Stimulated activated CD4-positive, alpha-beta T cell treated with anti-CD3 and anti-CD28 coated beads, Interleukin-15, amount 100 ng/mL, for 1 hour (primary cell): ENCODE measurements at places on chromosomes 1 and 21.

GRCh38 chr1:93817819-93818569, 61.0 kb downstream of the DNTTIP2 start:
- DNase-seq, result no peak

DNA sequence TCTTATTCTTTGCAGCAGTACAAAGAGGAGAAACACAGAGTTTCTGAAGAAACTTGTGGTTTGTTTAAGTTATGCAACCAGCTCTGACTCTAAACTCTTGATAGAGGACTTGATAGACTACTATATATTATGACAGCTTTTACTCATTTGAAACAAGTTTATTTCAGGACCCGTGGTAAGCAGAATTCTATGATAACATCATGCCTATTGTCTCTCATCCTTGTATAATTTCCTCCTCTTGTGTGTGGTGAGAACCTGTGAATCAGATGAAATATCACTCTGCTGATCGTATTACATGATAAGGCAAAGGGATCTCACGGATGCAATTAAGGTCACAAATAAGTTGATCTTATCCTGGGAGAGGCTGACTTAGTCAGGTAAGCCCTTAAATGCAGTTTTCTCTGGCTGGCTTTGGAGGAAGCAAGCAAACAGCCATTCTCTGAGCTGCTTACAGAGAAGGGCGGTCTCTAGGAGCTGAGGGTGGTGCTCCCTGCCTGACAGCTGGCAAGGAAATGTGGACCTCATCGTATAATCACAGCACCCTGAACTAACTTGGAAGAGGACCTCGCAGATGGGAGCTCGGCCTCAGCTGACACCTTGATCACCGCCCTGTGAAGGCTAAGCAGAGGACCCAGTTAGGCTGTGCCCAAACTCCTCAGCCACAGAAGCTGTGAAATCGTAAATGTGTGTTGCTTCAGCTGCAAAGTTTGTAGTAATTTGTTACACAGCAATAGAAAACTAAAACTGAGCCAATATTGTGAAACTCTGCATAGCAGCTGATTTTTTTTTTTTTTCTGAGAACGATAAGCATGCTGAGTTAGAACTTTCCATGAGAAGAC, 151.1 kb upstream of the DPT start:
- DNase-seq, result no peak

DNA sequence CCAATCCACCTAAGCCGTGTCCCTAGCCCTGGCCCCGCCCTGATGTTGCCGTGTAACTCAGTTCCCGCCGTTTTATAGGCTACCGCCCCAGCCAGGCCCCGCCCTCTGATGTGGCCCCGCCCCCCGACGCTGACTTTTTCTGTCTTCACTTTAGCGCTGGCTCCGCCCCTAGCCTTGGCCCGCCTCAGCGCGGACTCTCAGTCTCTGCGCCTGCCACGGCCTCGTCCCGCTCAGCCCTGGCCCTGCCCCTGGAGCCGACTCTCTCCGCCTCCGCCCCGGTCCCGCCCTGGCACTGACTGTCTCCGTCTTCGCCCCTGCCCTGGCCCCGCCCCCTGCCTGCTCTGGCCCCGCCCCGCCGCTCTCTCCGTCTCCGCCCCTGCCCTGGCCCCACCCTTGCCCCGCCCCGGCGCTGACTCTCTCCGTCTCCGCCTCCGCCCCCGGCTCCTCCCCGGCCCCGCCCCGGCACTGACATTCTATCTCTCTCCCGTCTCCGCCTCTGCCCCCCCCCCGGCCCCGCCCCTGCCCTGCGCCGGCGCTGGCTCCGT, 5.2 kb downstream of the MATN1 start:
- DNase-seq, result peak; percentile 99

DNA sequence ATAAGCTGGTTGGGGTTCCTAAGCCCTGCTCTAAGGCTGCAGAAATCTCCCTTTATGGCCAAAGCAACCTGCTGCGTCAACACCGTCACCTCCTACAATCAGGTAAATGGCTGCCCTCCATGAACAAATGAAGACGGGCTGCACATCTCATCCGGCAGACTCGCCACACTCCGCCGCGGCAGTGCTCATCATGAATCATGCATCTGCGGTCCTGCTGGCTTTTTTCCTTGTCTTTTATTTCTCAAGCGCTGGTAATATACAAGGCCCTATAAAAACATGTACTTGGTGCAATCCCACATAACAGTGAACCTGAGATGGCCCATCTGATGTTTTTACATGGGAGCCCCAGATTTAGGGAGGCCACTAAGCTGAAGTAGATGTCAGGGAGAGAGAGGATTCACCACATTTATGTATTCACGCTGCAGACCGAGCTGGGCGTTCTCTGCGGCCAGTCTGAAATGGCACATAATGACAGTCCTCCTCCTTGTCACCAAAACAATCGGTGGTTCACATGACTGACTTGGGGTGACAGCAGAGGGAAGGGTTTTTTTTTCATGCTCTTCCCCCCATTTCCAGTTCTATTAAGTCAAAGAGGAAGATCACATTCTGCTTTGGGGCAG, 91.6 kb downstream of the KAZN start:
- no peak for DNase-seq

GRCh38 chr1:171115280-171115897, 24.7 kb downstream of the FMO3 start:
- DNase-seq, result no peak
